ENCODE measurements at places on chromosomes 3 and 15. TPM values are rescaled to one million over a fixed set of nuclear protein-coding genes. Genes with fewer than 3 reads are reported as not detected.

DNA sequence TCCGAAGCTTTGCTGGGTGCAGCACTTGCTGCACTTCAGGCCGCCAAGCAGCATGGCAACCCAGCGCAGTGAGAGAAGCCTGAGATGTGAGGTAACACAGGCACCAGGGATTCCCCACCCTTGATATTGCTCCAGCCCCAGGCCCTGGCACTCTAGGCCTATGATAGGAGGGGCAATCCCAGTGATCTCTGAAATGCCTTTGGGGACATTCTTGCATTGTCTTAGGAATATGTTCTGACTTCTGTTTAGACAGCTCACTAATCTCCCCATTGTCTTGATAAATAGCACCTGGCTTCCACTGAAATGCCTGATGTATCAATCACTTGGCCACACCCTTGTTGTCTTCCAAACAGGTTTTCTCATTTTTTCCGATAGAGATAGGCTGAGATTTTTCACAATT lies 102.8 kb downstream of the SOX14 start:
- no peaks in the 10 kb centered on the region for H3K36me3 ChIP-seq
- no peak overlapping the region for H3K4me3 ChIP-seq
- no peaks in the 10 kb centered on the region for H3K27me3 ChIP-seq
- H3K4me1 ChIP-seq = no peaks in the 10 kb centered on the region

GRCh38 chr15:20346082-20346805 lies 195.4 kb downstream of the GOLGA6L6 start:
- H3K4me3 ChIP-seq = no peak overlapping the region
- H3K4me1 ChIP-seq = no peaks in the 10 kb centered on the region
- no peak overlapping the region for H3K27ac ChIP-seq
- peaks cover 40% of the 10 kb centered on the region for H3K27me3 ChIP-seq
- H3K36me3 ChIP-seq = no peaks in the 10 kb centered on the region
- peak; percentile 91 for DNase-seq

Gene LOXL1
- total RNA-seq = 39.6 TPM

GRCh38 chr15:80893777-80894176 lies 95.8 kb downstream of the MESD start:
- no peak for DNase-seq
- no peaks in the 10 kb centered on the region for H3K4me1 ChIP-seq
- H3K4me3 ChIP-seq = no peak overlapping the region

Gene ALDH1A2
- total RNA-seq = 21.0 TPM

GRCh38 chr3:172142051-172142863 lies 102.9 kb downstream of the FNDC3B start:
- H3K4me1 ChIP-seq = peaks cover 56% of the 10 kb centered on the region
- H3K4me3 ChIP-seq = no peak overlapping the region
- no peaks in the 10 kb centered on the region for H3K27me3 ChIP-seq
- no peaks in the 10 kb centered on the region for H3K36me3 ChIP-seq

DNA sequence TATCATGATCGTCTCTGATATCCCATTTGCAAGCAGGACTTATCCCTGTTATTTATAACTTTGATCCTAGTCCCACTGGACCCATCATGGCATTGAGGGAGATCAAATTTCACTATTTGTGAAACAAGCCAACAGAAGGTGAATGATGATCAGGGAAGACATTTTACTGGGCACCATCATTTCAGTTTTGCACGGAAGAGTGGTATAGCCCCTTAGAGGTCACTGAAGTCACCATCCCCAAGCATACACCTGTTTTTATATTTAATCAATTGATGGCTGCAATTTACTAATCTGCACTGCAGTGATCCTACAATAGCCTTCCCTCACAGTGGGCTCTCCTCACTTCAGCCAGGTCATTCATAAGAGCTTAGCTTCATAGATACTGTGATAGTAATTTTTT lies 132.4 kb downstream of the FHIT start:
- H3K36me3 ChIP-seq = no peaks in the 10 kb centered on the region
- no peak overlapping the region for H3K27ac ChIP-seq
- H3K27me3 ChIP-seq = no peaks in the 10 kb centered on the region
- no peak overlapping the region for H3K4me3 ChIP-seq
- no peak for DNase-seq
- peaks cover 7% of the 10 kb centered on the region for H3K4me1 ChIP-seq

- H3K36me3 ChIP-seq = no peaks in the 10 kb centered on the region
- no peak overlapping the region for H3K4me3 ChIP-seq
- no peaks in the 10 kb centered on the region for H3K4me1 ChIP-seq
- no peak for DNase-seq
- H3K27me3 ChIP-seq = no peaks in the 10 kb centered on the region
Measured at GRCh38 chr3:27905625-27906024, 183.5 kb upstream of the EOMES start.

GRCh38 chr3:53242642-53243041 lies 13.2 kb downstream of the TKT start:
- peaks cover 43% of the 10 kb centered on the region for H3K36me3 ChIP-seq
- no peak overlapping the region for H3K4me3 ChIP-seq
- H3K27me3 ChIP-seq = no peaks in the 10 kb centered on the region
- peaks cover 75% of the 10 kb centered on the region for H3K4me1 ChIP-seq
- peak overlapping the region; percentile 35 for H3K27ac ChIP-seq

DNA sequence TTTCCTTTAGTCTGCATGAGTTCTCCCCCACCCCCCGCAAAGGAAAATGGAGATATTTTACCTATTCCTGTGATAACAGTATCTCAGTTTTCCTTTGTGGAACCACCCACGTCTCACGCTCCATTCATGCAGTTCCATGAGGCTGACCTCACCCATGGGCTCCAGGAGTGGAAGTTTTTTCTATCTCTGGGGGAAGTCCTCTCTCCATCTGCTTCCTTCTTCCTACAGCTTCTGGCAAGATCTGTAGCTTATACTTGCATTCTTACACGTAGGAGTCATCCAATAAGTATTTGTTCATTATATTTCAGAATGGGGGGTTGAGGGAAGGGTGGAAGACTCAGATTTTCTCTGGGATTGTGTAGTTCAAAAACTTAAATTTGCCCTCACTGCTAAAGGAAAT lies 5.8 kb upstream of the GLCE start:
- H3K27ac ChIP-seq = no peak overlapping the region
- no peak for DNase-seq
- no peak overlapping the region for H3K4me3 ChIP-seq
- no peaks in the 10 kb centered on the region for H3K27me3 ChIP-seq

Data from esophagus muscularis mucosa (tissue), 4 donors.